ENCODE measurements at places on chromosomes 1 and 21.

- DNase-seq = peak; percentile 37
Observed at GRCh38 chr1:188782220-188782841, 1695.3 kb downstream of the BRINP3 start.

DNA sequence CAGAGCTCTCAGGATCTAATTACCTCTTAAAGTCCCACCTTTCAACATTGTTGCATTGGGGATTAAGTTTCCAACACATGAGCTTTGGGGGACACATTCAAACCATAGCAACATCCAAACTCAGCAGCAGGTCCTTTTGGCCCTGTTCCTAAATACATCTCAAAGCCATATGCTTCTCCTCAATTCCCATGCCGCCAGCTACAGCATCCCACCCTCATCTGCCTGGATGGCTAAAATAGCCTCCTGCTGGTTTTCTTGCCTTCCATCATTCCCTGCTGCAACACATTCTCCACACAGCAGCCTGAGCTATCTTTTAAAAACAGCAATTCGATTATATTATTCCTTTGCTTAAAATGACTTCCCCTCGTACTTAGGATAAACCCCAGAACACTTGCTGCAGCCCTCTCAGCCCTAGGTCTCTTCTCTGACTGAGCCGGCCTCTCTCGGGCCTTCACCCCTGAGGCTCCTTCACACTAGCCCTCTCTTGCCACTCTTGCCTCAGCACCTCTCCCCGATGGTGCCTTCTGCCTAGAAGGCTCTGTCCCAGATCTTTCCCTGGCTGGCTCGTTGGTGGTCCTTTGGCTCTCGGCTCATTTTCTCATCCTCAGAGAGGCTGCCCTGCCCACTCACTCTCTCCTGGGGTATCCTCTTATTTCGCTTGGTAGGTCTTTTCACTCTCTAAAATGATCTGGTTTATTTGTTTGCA, 16.5 kb downstream of the MYBPH start:
- DNase-seq = no peak

DNA sequence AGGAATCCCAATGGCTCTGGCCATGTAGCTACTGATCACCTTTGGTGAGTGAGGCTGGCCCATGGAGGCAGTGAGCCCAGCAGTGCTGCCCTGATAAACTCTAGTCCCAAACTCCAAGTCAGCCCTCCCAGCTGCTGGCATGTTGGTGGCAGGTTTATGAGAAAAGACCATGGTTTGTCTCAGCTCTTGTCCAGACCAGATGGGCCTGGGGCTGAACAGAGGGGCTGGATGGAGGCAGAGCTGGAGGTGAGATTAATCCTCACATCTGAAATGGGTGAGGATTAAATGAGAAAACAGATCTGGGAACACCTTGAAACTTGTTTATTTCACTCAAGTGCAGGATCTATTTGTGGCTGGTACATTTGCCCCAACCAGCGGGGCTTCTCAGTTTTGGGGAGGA, 3.2 kb downstream of the TMEM269 start:
- DNase-seq = no peak

DNA sequence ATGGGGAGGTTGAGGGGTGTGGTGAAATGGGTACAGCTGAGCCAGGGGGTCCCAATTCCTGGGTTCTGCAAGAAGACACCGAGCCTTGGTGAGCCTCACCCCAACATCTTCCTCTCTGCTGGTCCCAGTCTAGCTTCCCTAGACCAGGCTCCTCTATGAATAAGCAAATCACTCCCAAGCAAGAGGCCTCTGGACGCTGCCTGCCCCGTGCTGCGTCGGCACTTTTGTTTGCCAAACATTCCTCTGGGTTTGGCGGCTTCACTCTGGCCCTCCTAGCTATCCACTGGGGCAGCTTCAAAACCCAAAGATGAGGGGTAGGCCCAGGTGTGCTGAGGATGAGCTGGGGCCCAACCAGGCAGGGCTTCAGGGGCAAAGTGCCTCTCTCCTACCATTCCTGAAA, 137.1 kb upstream of the CD34 start:
- DNase-seq = peak; percentile 26

DNA sequence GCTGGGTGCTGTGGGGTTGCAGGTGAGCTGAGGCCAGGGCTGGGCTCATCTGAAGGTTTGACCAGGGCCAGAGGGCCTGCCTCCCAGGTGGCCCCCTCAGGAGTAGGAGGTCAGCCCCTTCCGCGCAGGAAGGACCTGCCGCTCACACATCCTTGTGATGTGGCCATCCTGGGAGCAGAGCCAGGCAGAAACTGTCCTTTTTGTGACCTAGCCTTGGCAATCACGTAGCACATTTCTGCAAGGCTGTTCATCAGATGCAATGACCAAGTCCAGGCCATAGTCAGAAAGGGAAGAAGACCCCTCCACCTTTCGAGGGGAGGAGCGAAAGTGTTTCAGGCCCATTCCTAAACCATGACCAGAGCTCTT, 55.5 kb upstream of the TRAPPC10 start:
- DNase-seq = peak; percentile 53

DNA sequence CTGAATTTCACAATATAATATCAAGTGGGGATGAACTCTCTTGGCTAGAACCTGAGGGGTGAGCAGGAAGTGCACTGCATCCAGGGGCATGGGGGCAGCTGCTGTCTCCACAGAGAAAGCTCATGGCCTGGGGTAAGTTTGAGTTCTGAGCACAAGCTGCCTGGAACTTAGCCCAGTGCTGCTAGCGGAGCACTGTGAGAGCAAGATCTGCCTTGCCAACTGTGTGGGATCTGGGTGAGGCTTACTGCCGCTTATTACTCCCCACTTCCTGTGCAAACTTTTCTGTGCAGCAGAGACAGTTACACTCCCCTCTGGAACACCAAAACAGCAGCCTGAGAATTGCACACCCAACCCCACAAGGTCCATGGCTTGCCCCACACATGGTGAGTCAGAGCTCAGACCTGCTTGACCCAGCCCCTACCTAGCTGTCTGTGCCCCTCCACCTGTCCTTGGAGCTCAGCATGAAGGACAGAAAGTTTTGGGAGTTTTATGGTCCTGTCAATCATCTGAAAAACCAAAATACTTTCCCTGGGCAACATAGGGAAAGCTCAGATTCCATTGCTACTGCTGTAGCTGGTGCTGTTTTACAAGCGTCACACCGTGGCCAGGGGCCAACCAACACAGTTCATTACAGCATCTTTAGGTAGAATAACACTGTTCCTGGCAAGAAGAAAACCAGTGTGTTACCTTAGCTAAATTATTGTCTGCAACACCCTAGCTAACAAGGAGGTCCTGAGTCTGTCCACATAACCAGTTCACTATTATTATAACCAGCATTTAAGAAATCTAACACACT, 762.1 kb upstream of the NEGR1 start:
- no peak for DNase-seq

DNA sequence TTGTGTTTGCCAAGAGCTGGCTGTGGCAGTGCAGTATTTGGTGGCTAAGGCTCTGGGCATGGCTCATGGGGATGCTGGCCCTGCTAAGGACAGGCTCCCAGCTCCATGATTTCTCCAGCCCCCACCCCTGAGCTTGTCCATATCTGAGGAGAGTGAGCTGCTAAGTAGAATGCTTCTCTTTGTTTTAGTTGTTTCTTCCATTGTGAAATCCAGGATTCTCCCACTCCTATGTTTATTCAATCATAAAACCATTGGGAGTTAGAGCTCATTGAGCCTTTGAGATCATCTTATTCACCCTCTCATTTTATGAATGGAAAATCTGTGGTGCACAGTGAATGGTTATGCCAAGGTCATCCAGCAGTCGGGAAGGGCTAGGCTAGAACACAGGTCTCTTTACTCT, 188.8 kb downstream of the TNR start:
- DNase-seq = no peak

DNA sequence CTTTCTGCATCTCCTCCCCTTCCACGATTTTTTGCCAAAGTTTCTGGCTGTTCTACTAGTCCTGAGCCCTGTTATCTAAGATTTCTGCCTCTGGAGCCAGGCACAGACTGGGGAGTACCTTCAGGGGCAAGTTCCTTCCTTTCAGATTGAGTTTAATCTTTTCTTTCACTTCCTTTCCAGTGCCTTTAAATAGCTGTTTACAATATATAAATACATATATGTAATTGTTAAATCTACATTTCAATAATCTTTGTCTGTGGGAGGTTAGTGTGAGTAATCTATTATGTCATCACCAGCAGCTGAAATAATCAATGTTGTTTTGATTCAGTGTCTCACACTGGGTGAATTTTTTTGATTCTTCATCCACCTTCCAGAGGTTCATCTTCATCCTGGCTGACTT, 31.8 kb downstream of the DIPK1A start:
- DNase-seq = no peak

DNA sequence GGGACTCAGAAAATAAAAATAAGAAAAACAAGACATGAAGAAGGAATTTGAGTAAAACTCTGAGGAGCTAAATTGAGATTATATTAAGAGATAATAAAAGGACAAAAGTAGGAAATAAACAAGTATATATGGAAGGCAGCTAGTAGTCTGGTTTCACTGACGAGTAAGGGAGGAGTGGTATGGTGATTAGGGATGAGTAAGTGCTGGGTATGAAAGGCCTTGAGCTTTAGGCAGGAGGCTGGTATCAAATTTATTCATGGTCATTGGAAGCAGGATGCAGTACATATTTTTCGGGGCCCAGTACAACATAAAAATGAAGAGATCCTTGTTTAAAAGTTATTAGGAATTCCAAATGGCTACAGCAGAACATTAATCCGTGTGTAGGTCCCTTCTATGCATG, 789.7 kb upstream of the PRMT6 start:
- no peak for DNase-seq

DNA sequence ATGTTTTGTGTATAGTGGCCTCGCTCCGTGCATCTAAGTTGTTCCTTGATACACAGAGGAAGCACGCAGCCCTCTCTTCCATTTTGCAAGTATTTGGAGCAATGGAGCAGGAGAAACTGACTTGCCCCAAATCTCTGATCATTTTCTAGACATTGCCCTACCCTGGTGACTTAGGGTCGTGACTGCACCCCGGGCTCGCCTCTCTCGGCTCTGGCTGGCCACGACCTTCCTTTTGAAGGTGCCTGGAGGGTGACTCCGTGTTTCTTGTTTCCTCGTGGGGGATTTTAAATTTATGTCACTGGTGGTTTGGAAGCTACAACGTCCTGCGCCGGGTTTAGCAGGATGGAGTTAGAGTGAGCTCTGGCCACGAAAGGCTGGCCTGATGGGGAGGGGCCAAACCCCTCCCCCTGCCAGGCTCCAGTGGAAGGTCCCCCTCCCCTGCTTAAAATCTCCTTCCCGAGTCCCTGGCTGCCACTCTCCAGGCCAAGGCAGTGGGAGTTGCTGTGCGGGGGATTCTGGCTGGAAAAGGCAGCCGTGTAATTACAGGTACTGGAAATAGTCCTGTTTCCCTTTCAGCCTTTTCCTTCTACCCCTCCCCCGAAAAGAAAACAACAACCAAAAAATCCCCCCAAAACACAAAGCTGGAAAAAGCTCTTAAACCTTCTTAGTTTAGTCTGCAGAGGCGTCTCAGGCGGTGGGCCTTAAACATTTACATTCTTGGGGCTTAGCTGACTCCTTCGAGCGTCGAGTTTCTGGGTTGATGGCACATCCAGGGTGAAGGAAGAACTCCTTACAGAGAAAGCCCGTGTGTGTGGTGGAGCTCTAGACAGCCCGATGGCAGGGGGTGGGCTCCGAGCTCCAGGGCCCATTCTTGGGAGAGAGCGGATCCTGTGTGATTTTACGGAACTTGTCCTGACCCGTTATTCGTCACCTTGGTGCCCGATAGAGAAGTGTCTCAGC, 28.1 kb downstream of the SPSB1 start:
- no peak for DNase-seq

DNA sequence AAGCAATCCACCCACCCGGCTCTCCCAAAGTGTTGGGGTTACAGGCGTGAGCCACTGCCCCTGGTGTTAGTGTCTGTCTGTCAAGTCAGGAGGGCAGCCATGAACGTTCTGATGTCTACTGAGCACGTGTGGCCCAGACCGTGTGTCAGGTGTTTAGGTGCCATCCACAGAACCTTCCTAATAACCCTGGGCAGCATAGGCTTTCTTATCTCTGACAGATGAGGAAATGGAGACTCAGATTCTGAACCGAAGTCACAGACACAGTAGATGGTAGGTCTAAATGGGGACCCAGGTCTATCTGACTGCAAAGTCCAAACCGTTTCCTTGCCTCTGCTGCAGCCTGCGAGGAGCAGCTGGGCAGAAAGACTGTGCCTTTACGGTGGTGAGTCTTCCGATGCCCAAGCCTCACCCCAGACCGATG, 622 bp upstream of the IL6R start:
- DNase-seq = no peak

- DNase-seq = peak; percentile 72
Observed at GRCh38 chr1:150152772-150153456, 3.2 kb downstream of the PLEKHO1 start.

DNA sequence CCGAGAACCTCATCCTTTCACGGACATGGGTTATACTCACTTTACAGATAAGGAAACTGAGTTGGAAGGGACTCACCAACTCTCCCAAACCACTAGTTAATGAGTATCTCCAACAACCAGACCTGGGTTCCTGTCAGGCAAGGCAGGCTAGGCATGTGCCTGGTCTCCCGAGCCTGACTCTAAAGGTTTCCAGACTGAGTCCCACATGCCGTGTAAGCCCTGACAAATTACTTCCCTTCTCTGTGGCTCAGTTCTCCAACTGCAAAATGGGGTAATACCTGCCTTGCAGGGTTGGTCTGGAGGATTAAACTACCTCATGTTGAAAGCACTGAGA, 34.3 kb downstream of the SSBP3 start:
- DNase-seq = no peak

DNA sequence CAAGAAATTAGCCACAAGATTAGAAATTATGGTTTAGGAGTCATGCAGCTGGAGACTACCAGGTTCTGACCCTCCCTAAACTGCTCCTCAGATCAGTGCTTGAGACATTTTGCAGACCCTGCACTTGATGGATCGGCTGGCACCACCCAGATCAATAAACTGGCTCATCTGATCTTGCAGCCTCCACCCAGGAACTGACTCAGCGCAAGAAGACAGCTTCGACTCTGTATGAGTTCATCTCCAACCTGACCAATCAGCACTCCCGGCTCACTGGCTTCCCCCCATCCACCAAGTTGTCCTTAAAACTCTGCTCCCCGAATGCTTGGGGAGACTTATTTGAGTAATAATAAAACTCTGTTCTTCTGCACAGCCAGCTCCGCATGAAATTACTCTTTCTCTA, 40.0 kb downstream of the L1TD1 start:
- DNase-seq = no peak

DNA sequence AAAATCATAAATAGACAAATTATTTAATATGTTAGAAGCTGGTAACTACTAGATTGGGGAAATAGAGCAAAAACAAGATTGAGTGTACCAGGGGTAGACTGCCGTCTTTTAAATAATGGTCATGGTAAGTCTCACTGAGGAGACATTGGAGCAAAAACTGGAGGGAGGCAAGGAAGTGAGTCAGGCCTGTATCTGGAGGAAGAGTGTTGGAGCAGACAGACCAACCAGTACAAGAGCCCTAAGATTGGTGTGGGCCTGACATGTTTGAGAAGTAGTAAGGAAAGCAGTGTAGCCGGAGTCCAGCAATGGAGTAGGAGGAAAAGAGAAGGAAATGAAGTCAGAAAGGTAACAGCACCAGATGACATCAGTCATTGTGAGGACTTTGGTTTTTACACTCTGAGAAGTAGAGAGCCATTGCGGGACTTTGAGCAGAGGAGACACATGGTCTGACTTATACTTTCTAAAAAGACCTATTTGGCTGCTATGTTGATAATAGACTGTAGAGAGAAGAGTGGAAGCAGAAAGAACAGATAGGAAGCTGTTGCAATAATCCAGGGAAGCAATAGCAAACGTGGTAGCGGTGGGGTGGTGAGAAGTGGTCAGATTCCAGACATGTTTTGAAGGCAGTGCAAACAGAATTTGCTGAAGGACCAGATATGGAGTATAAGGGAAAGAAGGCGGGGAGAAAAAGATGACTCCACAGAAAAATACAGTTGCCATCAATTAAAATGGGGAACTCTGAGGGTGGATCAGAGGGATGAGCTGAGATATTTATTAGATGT, 44.7 kb upstream of the GJA5 start:
- DNase-seq = no peak
